ENCODE measurements at places on chromosomes 5 and 9.

GRCh38 chr9:76161106-76161505 lies 233.1 kb downstream of the RFK start:
- DNase-seq, result no peak

GRCh38 chr5:73288803-73289720 lies 116.1 kb downstream of the TMEM174 start:
- DNase-seq, result no peak

DNA sequence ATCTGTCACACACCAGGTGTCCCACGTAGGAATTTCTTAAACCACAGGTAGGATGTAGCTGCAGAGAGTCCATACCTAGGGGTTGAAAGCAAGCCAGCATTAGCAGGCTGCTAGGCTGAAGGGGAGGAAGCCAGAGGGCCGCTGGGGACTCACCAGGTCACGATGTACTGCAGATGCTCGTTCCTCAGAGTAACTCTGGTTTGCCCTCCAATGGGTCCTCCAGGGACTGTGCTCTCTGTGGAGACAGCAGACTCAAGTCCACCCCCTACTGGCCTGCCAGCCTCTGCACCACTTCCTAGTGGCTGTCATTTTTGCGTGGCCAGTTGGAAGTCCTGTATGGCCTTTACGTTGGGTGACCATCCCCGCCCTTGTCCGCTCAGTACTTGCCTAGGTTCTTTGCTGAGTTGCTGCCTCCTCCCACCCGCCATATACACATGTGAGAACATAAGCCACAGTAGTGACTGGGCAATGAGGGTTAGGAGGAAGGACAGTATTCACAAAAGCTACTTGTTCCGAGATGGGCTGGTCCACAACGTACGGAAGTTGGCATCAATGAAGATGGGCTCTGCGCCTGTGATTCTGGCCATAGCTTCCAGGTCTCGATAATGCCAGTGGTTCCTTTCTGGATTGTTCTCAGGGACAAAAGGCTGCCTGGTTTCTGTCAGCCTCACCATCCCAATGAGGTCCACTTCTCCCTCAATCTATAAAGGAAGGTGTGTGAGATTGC lies 4.1 kb downstream of the RPL7A start:
- no peak for DNase-seq

DNA sequence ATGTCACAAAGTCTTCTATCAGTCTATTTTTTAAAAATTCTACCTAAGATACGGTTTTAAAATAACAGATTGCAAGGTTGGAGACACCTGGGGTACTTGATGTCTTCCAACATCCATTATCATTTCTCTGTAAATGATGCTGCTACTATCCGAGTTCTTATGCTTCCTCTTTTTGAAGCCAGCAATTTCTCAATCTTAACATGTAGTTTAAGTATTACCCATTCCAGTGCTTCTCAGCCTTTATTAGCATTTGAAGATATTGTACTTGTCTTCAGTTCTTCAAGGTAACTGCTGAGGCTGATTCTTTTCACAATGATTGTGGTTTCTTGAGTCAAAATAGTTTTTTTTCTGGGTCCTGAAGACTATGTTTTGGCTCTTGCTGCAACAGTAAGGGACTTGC lies 96.4 kb upstream of the SELENOP start:
- DNase-seq, result no peak

- DNase-seq, result no peak
These were observed 1.8 kb downstream of the PLAC8L1 start for GRCh38 chr5:146103594-146103993.

- DNase-seq, result no peak
These were observed 15.8 kb downstream of the EXOC3 start for GRCh38 chr5:458547-459353.
